Fibroblast of skin of back (primary cell): ENCODE measurements at places on chromosomes 16 and 17.

GRCh38 chr17:7167832-7168231, 11.3 kb downstream of the ASGR1 start:
- DNase-seq = no peak

DNA sequence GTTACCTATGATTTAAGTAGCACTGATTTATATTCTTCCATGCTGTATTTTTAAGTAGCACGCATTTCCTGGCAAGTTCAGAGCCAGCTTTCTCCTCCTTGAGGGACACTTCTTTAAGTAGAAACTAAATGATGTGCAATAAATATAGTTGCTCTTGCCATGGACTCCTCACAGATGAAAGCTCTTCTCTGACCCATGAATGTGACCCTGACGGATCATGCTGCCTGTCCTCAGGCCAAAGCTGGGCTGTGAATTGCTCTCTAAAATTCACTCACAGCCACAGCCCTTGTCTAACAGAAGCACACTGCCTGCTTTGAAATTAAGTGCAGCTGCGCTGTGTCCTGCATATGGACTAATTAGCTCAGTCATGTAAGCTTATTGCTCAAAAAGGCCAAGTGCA, 438.8 kb downstream of the PMP22 start:
- DNase-seq = no peak

GRCh38 chr17:42183741-42184711, 1.2 kb downstream of the HCRT start:
- DNase-seq = peak; percentile 68

DNA sequence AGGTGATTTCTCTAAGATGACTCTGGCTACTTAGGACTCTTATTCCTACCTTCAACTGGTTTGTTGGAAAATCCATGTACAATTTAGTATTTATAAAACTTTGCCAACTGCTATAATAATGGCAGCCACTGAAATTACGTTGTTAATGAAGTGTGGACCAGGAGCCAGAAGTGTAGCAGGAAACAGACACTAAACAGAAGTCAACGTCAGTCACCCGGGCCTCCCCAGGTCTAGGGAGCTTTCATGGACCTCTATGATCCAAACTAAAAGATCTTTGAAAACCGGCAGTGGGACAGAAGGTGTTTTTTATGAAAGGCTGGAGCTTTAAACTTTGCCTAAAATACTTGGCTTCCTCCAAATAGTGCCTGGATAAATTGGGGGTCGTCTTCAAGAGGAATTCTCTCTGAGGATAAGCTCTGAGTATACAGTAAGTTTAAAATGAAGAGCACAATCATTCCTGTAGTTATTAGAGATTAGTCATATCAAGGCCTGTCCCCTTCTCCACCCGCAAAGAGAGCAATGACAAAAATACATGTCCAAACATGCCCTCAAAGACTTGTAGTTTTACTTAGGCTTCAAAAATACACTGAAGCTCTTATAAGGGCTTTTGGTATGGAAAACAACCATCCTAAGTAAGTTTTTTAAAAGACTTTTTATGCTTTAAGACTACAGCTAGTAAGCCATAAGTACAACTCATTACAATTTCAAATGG, 34.6 kb downstream of the DCUN1D3 start:
- DNase-seq = peak; percentile 74

DNA sequence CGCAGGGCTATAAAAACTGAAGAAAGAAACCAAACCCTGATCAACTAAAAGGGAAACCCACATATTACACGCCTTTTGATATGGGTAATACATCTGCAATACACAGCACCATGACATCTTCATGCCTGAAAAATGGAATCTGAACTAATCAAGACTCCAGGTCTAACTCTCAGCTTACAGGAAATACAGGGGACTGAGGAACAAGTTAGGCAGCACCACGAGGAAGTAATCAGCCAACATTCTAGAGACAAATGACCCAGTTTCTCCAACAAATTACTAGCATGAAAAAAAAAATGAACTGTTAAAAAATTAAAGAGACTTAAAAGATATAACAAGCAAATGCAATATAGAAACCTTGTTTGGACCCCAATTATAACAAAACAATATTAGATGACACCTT, 9.1 kb downstream of the SLC39A11 start:
- no peak for DNase-seq

DNA sequence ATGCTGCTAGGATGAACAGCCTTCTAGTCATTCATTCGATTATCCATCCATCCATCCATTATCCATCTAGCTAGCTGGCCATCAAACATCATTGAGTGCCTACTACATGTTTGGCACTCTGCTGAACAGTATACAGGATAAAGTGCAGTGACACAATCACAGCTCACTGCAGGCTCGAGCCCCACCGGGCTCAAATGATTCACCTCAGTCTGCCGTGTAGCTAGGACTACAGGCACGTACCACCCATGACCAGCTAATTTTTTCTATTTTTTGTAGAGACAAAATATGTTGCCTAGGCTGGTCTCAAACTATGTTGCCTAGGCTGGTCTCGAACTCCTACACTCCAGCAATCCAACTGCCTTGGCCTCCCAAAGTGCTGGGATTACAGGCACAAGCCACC, 50.0 kb downstream of the SSH2 start:
- DNase-seq = no peak

GRCh38 chr17:3681565-3681964, 13.0 kb downstream of the EMC6 start:
- no peak for DNase-seq

DNA sequence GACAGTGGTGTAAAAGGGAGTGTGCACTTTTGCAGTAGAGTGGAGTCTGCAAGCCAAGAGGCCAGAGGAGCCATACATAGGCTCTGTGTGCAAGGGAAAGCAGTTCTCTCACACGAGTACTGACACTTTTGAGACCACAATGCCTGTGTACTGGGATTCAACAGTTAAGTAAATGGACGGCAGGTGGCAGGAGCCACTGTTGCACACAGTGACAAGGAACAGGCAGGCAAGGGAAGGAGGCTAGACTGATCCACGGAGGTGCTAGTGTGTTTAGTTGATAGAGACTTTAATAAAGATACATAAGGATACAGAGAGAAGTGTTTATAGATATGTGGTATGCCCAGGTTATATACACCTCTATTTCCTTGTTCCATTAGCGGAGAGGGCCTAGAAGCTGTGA, 67.0 kb downstream of the MPRIP start:
- DNase-seq = no peak

DNA sequence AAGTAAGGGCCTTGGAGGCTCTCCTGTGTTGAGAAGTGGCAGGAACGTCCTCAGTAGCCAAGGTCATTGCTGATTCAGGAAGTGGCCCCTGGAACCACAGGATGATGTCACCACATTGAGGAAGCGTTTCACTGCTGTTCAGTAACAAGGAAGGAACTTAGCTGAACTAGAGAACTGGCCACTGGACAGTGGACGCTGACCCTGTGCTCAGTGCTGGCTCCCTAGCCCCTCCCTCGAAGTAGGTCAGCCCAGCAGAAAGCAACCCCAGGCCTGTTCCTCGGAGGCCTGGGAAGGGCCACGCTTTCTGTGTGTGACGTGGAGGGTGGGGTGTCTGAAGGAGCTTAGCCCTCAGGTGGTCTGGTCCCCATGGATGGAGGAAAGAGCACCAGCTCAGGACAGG, 58.3 kb downstream of the B9D1 start:
- DNase-seq = peak; percentile 42

DNA sequence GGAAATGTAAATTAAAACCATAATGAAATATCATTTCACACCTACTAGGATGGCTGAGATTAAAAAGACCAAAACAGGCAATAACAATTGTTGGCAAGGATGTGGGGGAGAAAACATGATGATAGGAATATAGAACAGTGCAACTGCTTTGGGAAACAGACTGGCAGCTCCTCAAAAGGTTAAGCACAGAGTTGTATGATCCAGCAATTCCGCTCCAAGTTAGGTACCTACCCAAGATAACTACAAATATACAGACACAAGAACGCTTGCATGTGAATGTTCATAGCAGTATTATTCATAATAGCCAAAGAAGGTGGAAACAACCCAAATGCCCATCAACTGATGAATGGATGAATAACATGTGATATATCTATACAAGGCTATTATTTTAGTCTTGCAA, 35.0 kb upstream of the MAP3K14 start:
- no peak for DNase-seq

DNA sequence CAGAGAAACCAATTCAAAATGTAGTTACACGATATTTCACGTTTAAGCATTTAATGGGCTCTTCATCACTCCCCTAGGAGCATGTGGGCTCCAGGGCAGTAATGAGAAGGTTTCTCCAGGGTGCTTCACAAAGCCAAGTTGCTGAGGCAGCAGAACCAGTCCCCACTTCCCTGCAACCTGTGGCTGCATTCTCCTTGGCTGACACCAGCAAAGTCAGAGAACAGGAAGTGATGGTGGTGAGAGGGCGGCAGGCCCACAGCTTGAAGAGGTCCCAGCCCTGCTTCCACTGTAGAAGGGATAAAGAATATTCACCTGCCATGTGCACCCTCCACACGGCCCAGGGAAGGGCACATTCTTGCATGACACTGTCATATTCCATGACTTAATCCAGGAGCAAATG, 133.2 kb downstream of the CBLN1 start:
- no peak for DNase-seq

DNA sequence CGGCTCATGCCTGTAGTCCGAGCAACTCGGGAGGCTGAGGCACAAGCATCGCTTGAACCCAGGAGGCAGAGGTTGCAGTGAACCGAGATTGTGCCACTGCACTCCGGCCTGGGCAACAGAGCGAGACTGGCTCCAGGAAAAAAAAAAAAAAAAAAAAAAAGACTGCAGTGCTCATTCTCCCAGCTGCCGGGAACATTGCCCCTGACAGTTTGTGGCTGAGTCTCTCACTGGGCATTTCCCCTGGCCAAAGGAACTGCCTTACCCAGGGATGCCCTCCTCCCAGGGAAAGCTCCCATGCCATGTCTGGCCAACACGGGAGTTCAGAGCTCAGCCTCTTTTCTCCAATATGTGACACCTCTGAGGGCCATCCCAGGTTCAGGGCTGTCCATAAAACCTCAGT, 21.3 kb upstream of the USP10 start:
- no peak for DNase-seq

GRCh38 chr17:48219617-48220016, 112.1 kb downstream of the SNX11 start:
- DNase-seq = no peak
